Pancreas (tissue), 10 donors: ENCODE measurements at places on chromosomes 3 and 15. TPM values are rescaled to one million over a fixed set of nuclear protein-coding genes. Genes with fewer than 3 reads are reported as not detected.

CLDN11 gene
- polyA plus RNA-seq = 0.87 TPM

GP9 gene
- 0.14 TPM for polyA plus RNA-seq

SOX14 gene
- not detected for polyA plus RNA-seq

REC114 gene
- not detected for polyA plus RNA-seq

THOC7 gene
- polyA plus RNA-seq = 47.6 TPM

GOLGA8M gene
- polyA plus RNA-seq = 0.80 TPM

NR1I2 gene
- 0.26 TPM for polyA plus RNA-seq

MYLK gene
- polyA plus RNA-seq = 7.2 TPM

COPB2 gene
- polyA plus RNA-seq = 26.9 TPM

GPR87 gene
- polyA plus RNA-seq = not detected

BFSP2 gene
- polyA plus RNA-seq = not detected

FBLN2 gene
- 4.4 TPM for polyA plus RNA-seq

TPRA1 gene
- polyA plus RNA-seq = 21.9 TPM

PAQR9 gene
- not detected for polyA plus RNA-seq

CCR9 gene
- not detected for polyA plus RNA-seq
